ENCODE measurements at places on chromosomes 12 and 14. TPM values are rescaled to one million over a fixed set of nuclear protein-coding genes. Genes with fewer than 3 reads are reported as not detected.

PACS2 gene
- 52.2 TPM for total RNA-seq

OVCH1 gene
- not detected for total RNA-seq

IKZF4 gene
- 9.6 TPM for total RNA-seq

MORN3 gene
- total RNA-seq, result 1.8 TPM

HOXC9 gene
- 7.5 TPM for total RNA-seq

GPR137C gene
- 1.2 TPM for total RNA-seq

HAL gene
- 1.3 TPM for total RNA-seq

POTEM gene
- not detected for total RNA-seq

TAS2R7 gene
- total RNA-seq, result not detected

KRT78 gene
- total RNA-seq, result 1.5 TPM

VSIG10 gene
- total RNA-seq, result 49.1 TPM

CHGA gene
- not detected for total RNA-seq

PROX2 gene
- not detected for total RNA-seq

PGF gene
- 11.7 TPM for total RNA-seq

EVL gene
- 5.9 TPM for total RNA-seq

CTSG gene
- not detected for total RNA-seq

FGF23 gene
- not detected for total RNA-seq

GDF11 gene
- total RNA-seq, result 7.5 TPM

SETD3 gene
- 13.4 TPM for total RNA-seq

ACVRL1 gene
- not detected for total RNA-seq

BBOF1 gene
- total RNA-seq, result 6.8 TPM

CYP46A1 gene
- not detected for total RNA-seq

GXYLT1 gene
- 7.8 TPM for total RNA-seq

MEG3 gene
- not detected for total RNA-seq

CMKLR1 gene
- not detected for total RNA-seq

Data from PC-9 (cell line).